ENCODE measurements at places on chromosomes 13 and 19.

GRCh38 chr19:55310498-55310897 lies 14.6 kb downstream of the TMEM150B start:
- no peak for DNase-seq

DNA sequence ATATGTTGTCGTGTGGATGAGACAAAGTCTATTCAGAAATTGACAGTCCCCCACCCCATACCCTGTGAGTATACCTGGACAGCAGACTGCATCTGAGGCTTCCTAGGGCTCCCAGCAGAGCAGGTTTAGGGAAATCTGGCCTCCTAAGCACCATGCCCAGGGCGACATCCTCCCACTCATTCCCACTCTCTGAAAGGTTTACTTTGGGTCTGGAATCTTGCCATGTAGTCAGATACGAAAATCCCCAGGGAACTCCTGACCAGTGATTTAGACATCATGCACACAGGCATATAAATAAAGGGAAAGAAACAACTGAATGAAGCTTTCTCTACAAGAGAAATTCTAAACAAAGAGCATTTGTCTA lies 717 bp upstream of the NALCN start:
- DNase-seq = peak; percentile 76

- no peak for DNase-seq
Measured at GRCh38 chr13:49925881-49926418, 10.2 kb downstream of the SPRYD7 start.

GRCh38 chr19:46081928-46082727 lies 41.3 kb upstream of the IGFL4 start:
- DNase-seq = peak; percentile 55

GRCh38 chr13:28529836-28530235 lies 34.9 kb upstream of the FLT1 start:
- DNase-seq = no peak

DNA sequence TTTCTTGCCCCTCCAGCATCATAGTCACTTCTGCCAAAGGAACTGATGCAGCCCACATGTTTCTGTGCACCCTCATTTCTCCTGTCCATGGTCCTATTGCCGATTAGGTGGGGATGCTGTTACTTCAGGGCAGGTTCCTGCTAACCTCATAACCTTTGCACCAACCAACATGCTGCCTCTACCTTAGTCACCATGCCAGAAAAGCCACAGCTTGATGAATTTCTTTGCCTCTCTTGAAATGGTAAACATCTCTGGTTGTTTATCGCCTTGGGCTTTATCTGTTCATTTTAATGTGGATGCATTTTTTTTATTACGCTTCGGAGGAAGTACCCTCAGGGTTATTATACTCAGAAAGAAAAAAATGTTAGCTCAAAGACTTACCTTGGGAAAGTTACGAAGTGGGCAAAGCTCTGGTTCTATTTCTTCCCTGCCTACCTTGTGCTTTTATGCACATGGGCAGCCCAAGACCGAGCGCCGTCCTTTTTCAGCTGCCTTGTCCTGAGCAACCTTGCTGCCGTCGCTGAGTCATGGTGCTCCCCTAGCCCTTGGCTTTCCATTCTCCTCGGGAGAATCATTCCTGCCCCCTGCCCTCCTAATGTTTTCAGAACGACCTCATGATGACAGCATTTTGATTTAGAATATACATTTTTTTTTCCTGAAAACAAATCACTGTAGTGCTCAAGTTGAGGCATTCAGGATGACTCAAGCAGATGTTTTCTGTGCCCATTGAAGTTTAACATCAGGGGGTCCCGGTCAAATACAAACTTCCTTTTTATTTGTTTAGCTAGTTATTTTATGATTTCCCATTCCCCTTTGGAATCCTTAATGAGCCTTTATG lies 280.0 kb downstream of the SHISA2 start:
- no peak for DNase-seq

GRCh38 chr13:110405597-110406450 lies 98.7 kb downstream of the COL4A2 start:
- DNase-seq = peak; percentile 26

DNA sequence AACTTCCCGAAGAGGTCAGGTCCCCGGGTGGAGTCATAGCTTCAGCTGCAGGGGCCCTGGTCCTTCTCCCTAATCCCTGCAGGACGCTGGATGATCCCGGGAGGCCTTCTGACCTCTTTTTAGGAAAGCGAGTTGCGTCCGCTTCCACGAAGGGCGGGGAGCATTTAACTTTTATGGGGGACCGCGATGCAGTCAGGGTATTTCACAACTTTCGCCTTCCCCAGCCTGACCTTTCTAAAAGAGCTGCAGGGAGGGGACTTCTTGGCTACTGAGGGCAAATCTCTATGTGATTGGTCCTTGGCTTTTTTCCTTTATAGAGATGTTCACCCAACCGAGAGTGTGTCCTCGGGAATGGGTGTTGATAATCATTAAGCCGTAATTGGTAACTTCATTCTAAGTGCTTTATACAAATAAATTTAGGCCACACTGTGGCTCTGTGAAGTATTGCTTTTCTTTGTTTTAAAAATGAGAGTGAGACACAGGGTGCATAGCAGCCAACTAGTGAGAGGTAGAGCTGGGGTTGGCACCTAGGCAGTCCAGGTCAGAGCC lies 778 bp downstream of the ZNF230 start:
- DNase-seq = no peak

DNA sequence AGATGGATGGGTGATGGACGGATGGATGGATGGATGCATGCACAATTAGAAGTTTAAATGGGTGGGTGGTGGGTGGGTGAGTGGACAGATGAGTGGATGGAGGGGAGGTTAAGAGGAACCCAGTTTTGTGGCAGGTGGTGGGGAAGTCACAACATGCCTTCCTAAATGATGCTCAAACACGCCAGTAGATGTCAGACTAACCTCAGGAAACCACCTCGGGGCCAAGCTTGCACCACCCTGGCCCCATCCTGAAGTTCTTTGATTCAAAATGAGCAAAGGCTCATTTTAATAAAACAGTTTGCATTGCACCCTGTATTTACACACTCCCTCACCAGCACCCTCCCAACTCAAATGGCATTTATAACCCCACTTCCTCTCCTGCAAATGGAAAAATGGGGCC lies 91.4 kb upstream of the CACNA1A start:
- peak; percentile 53 for DNase-seq

GRCh38 chr19:5083547-5083965 lies 114.6 kb downstream of the KDM4B start:
- no peak for DNase-seq

DNA sequence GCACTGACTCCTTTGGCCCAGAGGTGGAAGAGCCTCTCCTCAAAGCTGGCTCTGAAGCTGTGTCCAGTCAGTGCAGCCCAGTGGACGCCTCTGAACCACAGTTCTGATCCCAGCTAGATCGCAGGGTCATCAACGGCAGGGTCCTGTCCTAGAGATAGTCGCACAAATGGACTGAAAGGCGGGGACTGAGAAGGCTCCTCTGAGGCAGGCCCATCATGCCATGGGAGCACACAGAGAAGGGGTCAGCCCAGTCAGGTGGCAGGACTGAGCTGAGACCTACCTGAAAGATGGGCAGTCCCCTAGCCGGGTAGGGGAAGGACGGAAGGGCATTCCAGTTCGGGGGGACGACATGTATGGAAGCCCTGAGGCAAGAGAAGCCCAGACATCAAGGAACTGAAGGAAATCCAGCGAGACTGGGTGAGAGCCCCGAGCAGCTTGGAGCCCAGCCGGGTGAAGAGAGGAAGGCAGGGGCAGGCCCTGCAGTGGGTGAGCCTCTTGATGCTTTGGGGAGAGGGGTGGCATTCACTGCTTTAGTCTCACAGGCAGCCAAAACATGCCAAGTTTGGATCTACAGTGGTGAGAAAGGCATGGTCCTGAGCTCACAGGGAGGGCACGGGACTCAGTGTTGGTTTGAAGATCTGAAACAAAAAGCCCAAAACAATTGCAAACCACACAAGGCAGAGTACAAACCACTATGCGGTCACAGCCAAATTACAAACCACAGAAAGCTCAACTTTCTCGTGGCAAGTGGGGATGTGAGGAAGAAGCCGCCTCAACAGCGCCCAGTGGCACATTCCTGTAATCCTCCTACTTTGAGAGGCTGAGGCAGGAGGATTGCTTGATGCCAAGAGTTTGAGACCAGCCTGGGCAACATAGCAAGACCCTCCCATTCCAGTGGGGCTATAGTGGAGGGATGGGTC lies 10.0 kb downstream of the CALM3 start:
- no peak for DNase-seq

DNA sequence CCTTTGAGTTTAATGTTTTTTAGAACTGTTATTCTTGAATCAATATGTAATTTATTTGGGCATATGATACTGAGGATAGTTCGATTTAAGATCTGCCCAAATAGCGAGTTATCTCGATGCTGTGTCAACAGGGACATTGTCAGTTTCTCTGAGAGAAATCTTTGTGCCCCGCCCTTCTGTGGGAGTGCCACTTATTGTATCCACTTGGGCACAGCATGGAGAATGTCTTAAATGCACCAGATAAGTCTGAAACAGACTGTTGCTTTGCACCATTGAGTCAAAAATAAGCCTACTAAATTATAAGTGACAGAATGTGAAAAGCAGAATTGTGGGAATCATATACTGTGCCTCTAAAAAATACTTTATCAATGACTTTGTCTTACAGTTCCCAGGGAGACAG lies 45.6 kb downstream of the RNASEH2B start:
- no peak for DNase-seq

DNA sequence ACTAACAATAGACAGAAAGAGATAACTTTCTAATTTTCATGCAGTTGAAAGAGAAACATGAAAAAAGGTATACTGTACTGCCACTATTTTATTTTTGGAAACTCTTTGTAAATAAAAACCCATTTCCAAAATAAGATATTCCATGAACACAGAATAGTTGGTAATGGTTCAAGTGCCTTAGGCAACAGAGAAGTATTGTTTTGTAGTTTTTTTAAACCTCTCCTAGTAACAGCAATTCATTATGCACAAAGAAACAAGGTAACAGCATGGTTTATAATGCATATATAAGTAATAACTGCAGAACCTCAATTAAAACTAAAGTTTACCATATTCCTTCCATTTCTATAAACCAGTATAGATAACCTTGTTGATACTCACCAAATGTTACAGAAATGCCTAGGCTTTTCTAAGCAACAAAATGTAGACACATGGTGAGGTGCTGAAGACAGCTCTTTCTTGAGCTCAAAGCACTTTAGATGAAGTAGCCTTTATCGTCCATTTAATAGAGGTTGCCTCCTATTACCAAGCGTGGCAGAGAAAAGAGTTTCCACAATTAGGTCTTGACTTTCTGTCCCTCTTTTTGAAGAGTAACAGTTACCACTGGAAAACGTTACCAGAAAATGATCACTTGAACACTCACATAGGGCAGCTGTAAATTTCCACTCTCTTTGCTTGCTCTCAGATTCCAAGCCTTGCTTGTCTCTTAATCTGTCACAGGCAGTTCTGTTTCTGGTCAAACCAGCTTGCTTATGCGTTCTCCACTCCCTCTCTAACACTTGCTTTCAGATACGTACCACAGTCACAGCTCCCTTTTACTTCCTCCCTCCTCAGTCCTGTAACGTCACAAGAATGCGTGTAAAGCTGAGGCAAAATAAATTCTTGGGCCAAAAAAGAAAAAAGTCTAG lies 42.9 kb downstream of the CAB39L start:
- peak; percentile 57 for DNase-seq

- no peak for DNase-seq
Measured at GRCh38 chr13:21321269-21321668, 137.8 kb downstream of the ZDHHC20 start.

- no peak for DNase-seq
Measured at GRCh38 chr13:88526186-88526852, 855.1 kb downstream of the SLITRK5 start.

DNA sequence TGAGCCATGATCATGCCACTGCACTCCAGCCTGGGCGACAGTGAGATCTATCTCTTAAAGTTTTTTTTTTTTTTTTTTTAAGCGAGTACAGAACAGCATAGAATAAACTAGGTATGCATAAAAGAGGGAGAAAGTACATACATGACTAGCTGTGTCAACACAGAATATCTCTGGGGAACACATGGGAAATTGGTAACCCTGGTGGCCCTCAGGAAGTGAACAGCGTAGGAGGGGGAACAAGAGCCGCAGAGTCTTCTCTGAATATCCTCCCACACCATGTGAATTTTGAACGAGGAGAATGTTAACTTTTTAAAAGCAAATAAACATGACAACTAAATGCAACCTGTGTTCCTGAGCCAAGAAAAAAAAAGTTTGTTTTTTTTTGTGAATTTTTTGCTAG lies 15.2 kb downstream of the PHLDB3 start:
- no peak for DNase-seq

DNA sequence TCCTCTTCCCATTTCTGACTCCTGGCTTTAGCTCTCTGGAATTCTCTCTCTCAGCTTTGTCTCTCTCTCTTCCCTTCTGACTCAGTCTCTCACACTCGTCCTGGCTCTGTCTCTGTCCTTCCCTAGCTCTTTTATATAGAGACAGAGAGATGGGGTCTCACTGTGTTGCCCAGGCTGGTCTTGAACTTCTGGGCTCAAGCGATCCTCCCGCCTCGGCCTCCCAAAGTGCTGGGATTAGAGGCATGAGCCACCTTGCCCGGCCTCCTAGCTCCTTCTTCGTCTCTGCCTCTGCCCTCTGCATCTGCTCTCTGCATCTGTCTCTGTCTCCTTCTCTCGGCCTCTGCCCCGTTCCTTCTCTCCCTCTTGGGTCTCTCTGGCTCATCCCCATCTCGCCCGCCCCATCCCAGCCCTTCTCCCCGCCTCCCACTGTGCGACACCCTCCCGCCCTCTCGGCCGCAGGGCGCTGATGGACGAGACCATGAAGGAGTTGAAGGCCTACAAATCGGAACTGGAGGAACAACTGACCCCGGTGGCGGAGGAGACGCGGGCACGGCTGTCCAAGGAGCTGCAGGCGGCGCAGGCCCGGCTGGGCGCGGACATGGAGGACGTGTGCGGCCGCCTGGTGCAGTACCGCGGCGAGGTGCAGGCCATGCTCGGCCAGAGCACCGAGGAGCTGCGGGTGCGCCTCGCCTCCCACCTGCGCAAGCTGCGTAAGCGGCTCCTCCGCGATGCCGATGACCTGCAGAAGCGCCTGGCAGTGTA lies 2.7 kb downstream of the APOE start:
- no peak for DNase-seq

DNA sequence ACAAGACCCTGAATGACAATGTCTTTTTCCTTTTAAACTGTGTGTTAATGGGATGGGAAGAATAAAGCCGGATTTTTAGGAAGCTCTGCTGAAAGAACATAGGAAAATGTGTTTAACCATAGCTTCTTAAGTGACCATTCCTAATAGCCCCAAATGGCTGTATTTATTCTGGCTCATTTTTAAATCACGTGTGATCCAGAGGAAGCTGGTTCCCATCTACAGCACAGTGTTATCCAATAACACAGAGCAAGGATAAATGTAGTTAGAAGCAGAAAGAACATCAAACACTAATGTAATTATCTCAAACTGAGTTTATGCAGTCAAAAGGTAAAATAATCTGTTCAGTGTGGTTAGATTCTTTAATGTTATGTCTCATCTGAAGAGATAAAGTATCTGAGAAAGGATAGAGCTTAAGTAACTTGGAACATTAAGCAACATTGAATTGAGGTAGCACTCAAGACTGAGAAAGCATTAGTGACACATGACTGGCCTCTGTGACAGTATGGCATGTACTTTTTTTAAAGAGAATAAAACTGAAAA lies 853.3 kb downstream of the GPC5 start:
- no peak for DNase-seq

- no peak for DNase-seq
Measured at GRCh38 chr19:31976775-31977536, 368.5 kb upstream of the ZNF507 start.

- DNase-seq = no peak
Measured at GRCh38 chr13:89221557-89222158, 1550.5 kb downstream of the SLITRK5 start.

All from bronchial epithelial cell (primary cell).